ENCODE measurements at places on chromosomes 4 and X.
A peak's percentile ranks its signal among the peaks of the same experiment; 100 is the strongest.

GRCh38 chr4:98447648-98448047 lies 186.5 kb downstream of the RAP1GDS1 start:
- DNase-seq = no peak

DNA sequence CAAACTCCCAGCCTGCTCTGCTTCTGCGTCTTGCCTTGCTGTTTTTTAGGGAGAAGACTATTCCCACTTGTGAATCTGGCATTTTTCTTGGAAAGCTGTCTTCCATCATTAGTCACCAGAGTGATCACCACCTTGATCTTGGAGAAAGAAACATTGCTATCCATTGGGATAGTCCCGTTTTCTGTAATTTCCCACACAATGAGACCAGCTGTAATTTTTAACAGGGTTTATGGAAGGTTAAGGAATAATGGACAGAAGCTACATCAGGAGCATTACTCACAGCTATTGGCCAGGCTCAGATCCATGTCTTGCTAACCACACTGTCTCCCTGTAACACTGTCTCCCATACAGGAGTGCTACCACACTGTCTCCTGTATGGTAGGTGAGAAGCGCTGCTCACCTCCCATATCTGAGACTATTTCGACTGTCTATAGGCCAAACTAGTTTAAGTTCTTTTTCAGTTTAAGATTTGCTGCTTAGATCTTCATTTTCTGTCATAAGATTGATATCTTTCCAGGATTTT lies 523.0 kb downstream of the SPRY1 start:
- no peak for DNase-seq

- no peak for DNase-seq
Observed at GRCh38 chrX:46922611-46923010, 10.4 kb downstream of the JADE3 start.

GRCh38 chr4:171993247-171993646 lies 180.0 kb downstream of the GALNTL6 start:
- no peak for DNase-seq

- DNase-seq = no peak
Observed at GRCh38 chr4:37667197-37668100, 18.7 kb downstream of the RELL1 start.

- DNase-seq = peak; percentile 2
Observed at GRCh38 chrX:96771486-96771885, 86.8 kb downstream of the DIAPH2 start.

GRCh38 chr4:115215935-115216334 lies 102.5 kb upstream of the NDST4 start:
- no peak for DNase-seq

DNA sequence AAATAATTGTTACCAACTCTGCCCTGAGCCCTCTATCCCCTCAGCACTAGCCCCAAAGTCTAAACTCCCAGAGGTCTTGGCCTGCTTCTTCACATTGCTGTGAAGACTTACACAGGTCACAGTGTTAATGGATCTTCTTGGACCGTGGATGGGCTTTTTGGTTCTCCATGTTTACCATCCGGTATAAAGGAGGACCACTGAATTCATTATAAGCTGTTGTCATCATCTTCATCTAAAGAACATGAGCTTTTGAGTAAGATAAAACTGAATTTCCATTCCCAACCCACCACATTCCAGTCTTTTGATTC lies 8.5 kb downstream of the NUDT11 start:
- DNase-seq = no peak

- no peak for DNase-seq
Observed at GRCh38 chr4:142773505-142773904, 72.6 kb downstream of the INPP4B start.

DNA sequence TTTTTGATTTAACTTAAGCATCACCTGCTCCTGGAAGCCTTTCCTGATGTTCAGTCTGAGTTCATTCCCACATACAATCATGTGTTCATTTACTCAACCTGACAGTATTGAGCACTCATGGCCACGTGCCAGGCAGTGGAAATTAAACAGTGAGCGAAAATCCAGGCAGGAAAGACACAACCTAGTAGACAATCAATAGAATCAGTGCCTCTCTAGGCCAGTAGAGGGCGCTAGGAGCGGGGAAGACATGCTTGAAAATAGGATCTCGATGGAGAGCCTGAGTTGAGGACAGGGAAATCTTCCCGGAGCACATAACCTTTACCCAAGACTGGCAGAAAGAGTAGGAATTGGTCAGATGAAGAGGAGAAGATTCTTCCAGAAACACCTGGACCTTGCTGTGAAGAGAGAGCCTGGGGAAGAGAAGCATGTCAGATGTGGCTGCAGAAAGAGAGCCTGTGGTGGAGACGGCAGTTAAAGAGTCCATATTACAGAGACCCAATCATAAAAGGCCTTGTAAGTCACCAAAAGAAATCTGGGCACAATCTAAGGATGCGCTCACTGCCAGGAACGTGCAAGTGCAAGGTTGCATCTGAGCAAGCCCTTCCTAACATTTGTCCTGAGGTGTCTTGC lies 103.5 kb downstream of the LDB2 start:
- no peak for DNase-seq

GRCh38 chr4:162456106-162456505 lies 292.3 kb upstream of the FSTL5 start:
- DNase-seq = no peak

- DNase-seq = no peak
Observed at GRCh38 chr4:154911097-154911496, 130.0 kb downstream of the RBM46 start.

- no peak for DNase-seq
Observed at GRCh38 chrX:102154218-102154860, 1.4 kb downstream of the BEX5 start.

DNA sequence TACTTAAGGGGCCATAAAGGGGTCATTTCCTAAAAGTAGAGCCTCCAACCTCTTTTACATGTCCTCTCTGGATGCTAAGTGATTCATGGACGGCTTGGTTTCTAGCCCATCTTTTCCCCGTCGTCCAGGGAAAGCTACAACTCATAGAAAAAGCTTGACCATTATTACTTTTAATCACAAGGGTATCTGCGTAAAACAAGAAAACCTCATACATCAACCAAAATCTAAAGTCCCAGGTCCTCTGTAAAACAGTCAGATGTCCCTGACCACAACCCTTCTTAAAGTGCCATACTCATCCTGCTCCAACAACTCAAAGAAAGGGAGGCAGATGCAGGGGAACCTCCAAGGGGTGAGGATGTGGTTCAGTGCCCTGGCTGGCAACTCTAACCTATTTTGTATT lies 29.6 kb downstream of the ADGRA3 start:
- no peak for DNase-seq

DNA sequence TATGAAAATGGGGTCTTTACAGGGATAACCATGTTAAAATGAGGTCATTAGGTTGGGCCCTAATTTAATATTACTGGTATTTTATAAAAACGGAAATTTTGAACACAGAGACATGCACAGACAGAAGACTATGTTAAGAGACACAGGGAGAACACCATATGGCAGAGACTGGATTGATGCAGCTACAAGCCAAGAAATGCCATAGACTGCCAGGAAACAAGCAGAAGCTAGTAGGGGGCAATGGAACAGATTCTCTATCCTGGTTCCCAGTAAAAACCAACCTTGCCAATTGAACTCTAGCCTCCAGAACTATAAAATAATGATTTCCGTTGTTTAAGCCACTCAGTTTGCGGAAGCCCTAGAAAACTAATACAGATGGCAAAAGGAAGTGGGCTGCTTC lies 6.6 kb upstream of the GUF1 start:
- no peak for DNase-seq

DNA sequence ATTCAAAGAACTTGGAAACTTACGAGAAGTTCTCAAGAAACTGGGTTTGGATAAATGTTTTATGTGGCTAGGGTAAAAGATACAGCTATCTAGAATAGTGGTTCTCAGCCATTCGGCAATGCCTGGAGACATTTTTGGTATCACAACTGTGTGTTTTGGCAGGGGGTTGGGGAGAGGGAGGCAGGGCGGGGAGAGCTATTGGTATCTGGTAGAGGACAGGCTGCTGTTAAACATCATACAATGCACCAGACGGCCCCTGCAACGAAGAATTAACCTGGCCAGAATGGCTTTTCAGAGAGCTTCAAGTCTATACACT lies 50.8 kb upstream of the MND1 start:
- DNase-seq = no peak

DNA sequence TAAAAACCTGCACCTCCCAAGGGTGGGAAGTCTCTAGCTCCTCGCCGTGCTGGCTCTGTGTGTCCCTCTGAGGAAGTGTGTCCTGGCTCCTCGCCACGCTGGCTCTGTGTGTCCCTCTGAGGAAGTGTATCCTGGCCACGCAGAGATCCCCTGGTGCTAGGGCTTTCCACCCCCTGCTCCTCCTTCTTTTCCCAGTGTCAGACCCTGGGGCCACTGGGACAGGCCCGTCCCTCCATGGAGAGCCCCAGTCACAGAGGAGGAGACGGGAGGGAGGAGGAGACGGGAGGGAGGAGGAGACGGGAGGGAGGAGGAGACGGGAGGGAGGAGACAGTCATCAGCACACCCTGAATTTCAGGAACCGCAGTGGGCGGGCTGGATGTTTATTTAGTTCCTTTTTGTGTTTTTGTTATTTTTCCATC lies 53.8 kb upstream of the HGFAC start:
- peak; percentile 81 for DNase-seq

DNA sequence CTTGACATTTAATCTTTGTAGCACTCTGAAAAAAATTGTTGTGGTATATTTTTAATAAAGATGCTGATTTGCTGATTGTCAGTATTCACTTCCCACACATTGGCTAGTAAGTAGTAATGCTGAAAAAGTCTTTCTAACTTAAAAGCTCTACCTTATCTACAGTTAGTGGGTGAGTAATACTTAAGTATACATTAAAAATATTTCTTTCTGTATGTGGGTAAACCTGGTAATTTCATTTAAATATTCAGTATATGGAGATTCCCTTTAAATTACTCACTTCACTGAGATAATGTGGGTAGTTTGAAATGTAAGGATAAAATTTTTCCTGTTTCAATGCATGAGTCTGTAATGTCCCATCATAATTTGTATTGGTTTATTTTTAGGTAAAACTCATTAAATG lies 5.6 kb downstream of the TMEM33 start:
- no peak for DNase-seq

DNA sequence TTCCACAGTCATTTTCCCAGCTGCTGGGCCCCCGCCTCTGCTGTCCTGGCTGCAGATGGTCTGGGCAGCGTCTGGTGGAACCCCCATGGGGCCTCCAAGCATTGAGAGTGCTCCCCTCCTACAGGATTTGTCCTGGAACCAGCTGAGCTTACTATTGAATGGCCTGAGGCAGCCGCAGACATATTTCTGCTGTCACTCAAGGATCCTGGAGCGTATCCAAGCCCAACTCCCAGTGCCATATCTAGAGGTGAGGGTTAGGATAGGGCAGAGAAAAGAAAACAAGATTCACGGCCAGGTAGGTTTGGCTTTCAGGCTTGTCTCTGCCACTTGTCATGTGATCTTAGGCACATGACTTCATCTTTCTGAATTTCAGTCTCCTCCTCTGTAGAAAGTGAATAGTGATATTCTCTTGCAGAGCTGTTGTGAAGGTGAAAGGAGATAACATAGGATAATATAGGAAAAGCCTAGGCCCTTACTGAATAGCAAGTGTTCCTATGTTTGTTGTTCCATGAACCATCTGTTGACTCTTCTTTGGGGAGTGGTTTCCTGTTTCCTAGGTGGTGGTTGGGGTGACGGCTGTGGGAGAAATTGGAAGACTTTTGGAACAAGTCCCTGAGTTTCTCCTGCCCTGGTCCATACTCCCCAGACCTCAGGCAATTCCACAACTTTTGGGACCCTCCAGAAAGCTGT lies 52.3 kb downstream of the SEPSECS start:
- no peak for DNase-seq
